ENCODE measurements at places on chromosomes 5 and 9.
A peak's percentile ranks its signal among the peaks of the same experiment; 100 is the strongest.

- no peak for DNase-seq
Observed at GRCh38 chr5:169165052-169165451, 135.9 kb downstream of the SLIT3 start.

DNA sequence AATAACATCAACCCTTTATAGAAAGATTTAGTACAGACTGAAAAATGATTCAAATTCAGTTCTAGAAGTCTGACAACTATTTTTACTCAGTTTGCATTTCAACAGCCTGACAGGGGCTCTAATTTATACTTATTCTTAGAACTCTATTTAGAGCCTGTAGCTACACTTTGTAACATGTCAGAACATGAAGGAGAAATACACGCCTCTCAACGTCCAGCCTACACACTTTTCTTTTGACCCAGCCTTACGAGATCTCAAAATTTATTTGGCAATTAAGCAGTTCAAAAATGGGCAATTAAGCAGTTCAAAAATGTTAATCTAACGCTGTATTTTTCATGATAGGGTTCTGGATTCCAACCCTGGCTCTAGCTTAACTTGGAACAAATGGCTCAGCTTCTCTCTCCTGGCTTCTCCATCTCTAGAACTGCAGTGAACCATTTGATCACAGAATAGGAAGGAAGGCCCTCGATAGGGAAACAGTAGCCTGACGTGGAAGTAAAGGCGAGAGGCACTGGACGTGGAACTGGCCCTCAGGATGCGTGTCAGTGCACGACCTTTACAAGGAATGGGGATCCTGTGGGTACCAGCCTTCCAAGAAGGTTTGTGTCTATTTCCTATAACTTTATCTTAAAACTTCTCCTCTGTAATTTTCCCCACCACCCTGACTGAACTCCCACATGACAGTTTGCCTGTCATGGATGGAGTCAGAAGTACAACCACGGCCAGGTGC is 66.4 kb downstream of the PRRT1B start:
- no peak for DNase-seq

DNA sequence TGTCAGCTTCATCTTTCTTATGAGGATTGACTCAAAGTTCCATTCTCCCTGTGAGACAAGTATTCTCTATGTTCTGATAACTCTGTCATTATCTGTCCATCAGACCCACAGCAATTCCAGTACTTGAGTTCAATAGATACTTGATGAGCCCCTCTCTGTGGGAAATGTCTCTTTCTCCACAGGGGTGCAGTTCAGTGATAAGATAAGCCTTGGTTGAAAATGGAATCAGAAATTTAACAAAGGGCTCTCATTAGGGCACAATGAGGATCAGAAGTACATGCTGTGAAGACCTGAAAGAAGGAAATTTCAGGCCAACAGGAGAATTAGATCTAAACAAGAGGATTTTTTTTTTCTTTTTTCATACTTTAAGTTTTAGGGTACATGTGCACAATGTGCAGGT is 737.3 kb downstream of the MTRR start:
- DNase-seq, result no peak

DNA sequence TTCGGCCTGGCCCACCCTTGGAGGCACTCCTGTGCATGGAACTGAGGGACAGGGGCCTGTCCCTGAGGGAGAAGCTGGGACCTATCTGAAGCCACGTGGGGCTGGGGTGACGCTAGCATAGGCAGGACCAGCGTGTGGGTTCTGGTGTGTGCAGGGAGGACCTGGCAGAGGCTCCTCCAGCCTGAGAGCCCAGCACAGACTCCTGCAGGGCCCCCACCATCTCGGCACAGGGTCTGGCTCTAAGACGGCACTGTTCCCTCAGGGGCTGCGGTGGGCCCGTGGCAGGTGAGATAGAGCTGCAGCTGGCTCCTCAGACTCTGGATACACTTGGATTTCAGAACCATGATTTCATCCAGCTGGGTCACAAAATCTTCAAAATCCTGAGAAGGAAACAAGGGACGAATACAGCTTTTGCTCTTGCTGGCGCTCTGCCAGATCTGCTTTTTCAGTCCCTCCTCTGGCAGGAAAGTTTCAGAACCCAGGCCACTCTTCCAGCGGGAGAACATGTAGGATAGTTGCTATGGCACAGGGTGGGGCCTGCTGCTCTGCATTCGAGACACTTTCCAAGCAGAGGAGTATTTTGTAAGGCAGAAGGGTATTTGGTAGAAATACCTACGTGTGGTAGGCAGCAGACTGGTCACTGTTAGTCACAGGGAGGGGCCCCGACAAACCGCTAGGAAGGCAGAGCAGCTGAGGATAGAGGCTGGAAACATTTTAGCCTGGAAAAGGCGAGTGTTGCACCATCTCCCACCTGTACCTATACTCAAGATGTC is 74.7 kb downstream of the KIF24 start:
- DNase-seq, result no peak

- no peak for DNase-seq
Observed at GRCh38 chr9:97425336-97425972, 13.6 kb downstream of the TDRD7 start.

DNA sequence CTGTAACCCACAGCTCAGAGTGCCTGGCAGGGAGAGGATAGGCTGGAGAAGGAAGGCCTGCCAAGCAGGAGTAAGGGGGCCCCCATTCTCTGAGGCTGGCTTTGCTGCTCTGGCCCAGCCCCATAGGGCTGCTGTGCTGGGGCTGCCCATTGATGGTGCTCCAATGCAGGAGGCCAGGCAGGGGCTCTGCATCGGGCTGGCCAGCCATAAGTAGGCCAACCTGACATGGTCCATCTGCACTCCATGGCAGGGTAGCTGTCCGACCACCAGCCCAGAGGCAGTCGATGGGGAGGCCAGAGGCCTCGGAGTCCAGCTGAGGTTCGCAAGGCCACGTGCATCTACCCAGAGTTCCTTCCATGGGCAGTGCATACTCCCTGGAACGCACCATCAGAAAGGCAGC is 75.0 kb upstream of the PITX1 start:
- no peak for DNase-seq

GRCh38 chr9:85405566-85405950 is 336.2 kb downstream of the AGTPBP1 start:
- no peak for DNase-seq

GRCh38 chr5:80184235-80185023 is 71.4 kb downstream of the SERINC5 start:
- DNase-seq, result no peak

- no peak for DNase-seq
Observed at GRCh38 chr5:100950985-100951384, 47.9 kb upstream of the ST8SIA4 start.

- no peak for DNase-seq
Observed at GRCh38 chr9:131787838-131788237, 48.0 kb upstream of the RAPGEF1 start.

GRCh38 chr9:90813523-90813922 is 11.9 kb downstream of the SYK start:
- no peak for DNase-seq

- peak; percentile 92 for DNase-seq
Observed at GRCh38 chr9:77158772-77159513, 18.4 kb upstream of the VPS13A start.

- DNase-seq, result no peak
Observed at GRCh38 chr9:4321554-4321953, 21.7 kb upstream of the GLIS3 start.

DNA sequence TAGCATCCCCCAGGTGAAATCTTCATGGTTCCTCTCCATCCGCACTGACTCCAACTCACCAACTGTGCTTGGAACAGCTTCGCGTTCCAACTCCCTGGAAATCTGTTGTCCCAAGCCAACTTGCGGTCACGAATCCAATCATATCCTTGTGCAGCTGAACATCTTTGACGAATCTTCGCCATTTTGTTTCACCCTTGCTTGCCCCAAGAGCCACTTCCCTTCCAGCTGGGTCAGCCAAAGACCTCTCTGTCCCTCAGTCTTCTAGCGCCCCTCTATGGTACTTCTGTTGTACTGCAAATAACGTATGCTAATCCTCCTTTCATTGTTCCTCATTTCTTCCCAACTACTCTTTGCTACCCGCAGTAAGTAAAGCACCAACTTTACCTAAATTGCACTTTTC is 61.0 kb upstream of the TARS1 start:
- peak; percentile 73 for DNase-seq

DNA sequence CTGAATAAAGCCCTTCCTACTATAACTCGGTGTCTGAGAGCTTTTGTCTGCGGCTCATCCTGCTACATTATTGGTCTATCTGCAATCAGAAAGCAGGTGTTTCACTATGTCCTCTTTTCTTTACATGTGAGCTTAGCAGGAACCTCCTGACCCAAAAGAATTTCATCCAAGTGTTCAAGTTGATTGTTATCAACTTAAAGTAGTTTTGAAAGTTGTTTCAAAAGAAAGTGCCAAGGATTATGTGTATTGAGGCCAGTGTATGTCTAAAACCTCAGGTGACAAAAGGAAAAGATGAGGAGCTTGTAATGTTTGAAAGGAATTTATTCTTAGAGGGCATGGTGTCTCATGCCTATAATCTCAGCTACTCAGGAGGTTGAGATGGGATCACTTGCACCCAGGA is 8.1 kb upstream of the SELENOP start:
- no peak for DNase-seq

DNA sequence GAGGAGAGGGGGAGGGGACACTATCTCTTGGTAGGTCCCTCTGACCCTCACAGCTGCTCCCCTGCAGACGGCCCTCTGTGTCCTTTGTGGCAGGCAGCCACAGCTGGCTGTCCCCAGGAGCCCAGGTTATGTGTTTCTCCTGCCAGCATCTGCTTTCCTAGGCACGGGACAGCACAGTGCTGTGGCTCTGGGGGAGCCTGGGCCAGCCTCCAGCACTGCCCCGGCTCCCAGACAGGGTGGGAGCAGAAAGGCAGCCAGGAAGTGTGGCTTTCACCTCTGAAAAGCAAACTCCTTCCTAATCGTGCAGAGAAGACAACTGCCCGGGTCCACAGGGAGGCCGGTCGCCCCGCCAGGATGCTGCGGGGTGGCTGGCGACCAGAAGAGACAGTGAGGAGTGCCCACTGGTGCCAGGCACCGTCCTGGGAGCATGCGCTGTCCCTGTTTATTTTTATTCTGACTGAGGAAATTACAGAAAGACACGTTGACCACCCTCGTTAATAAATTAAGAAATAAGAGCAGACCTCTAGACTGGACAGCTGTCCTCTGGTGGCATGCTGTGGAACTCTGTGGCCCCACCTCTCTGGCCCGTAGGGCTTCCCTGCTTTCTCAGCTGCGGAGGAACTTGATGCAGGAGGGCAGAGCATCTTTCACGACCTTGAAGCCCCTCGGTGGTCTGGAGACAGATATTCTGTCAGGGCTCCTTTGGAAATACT is 240.3 kb downstream of the FANCC start:
- no peak for DNase-seq

DNA sequence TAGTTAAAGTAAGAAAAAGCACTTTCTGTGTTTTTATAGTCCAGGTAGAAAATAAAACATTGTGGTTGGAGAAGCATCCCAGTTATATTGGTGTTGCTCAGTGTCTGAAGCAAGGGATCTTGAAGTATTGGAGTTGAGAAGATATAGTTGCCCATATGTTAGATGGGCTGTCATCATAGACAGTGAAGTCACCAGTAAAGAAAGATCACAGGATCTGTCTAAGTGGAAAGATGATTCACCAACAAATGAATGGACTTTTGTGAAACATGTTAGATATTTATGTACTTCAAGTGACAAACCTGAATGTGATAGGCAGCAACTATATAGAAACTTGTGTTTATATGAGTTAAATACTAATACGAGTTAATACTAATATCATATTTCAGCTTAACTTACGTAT is 11.7 kb downstream of the OGN start:
- no peak for DNase-seq

GRCh38 chr9:131271506-131271931 is 4.8 kb downstream of the FAM78A start:
- no peak for DNase-seq

GRCh38 chr5:136198453-136198852 is 5.5 kb upstream of the SMIM32 start:
- no peak for DNase-seq

DNA sequence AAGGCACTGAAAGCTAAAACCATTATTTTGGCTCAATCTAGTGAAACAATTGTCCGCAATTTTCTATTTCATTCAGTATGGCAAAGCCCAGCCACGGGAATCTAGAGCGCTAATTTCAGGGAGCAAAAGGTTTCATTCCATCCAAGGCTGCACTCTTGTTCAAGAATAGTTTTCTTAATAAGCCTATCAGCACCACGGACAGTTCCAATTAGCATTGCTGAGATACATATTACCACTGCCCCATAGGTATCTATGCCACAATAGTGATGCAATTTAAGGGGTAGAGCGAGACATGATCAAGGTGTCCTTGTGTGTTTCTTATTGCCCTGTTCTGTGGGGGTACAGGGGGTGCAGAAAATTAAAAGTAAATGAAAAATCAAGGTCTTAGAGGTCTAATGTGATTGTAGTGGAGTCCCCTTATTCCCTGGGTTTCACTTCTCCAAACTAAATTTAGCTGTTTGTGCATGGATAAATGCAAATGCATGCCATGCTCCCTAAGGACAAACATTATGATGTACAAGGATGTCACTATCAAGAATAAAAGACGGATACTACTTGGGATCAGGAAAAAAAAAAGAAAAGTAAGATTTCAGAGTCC is 45.5 kb downstream of the SPOCK1 start:
- DNase-seq, result peak; percentile 80

- DNase-seq, result no peak
Observed at GRCh38 chr5:52119768-52120167, 667.9 kb upstream of the ITGA1 start.

- no peak for DNase-seq
Observed at GRCh38 chr5:78667461-78668103, 19.0 kb upstream of the LHFPL2 start.

DNA sequence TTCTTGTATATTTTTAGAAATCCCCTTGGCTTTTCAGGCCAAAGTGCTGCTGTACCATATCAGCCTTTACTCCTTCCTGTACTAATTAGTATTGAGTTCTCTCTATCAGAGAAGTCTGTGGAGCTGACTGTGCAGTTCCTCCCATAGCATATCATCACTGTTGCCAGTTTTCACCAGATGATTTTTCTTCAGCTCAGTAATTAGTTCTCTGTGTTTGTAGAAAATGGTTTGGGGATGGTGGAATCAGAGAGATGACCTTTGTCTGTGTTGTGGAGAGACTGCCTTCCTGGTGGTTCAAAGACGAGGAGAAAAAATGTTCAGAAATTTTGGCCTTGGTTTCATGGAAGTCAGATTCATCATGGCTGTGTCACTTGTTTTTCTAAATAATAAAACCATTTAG is 227.5 kb upstream of the ACTBL2 start:
- no peak for DNase-seq

DNA sequence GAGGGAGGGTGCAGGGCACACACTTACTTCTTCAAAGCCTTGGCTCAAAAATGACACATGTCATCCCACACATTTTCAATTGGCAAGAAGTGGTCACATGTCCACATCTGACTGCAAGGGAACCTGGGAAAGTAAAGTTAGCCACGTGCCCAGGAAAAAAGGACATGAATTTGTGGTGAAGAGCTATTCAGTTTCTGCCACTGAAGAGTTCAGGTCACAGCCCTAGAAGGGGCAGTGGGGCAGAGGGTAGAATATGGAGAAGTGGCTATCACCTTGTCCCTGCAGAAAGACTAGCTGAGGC is 1.9 kb upstream of the RGS14 start:
- DNase-seq, result no peak

DNA sequence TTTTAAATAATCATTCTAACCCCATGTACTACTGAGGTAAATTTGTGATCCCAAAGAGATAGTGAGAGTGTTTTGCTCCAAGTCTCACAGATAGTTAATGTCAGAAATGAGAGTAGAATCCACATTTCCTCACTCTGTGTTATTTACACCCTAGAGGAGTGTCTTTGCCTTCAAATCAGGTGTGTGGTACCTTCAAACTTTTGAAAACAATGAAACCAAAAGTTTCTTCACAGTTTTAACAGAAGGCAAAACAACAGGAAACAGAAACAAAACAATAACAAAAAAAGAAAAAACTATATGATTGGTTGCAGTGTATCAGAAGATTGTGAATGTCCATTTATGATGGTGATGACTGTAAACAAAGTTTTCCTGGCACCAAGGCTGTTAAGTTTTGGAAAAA is 85.9 kb downstream of the ERBIN start:
- DNase-seq, result no peak
